NCI-H2171 (cell line): ENCODE measurements at places on chromosomes 13 and 19.

DNA sequence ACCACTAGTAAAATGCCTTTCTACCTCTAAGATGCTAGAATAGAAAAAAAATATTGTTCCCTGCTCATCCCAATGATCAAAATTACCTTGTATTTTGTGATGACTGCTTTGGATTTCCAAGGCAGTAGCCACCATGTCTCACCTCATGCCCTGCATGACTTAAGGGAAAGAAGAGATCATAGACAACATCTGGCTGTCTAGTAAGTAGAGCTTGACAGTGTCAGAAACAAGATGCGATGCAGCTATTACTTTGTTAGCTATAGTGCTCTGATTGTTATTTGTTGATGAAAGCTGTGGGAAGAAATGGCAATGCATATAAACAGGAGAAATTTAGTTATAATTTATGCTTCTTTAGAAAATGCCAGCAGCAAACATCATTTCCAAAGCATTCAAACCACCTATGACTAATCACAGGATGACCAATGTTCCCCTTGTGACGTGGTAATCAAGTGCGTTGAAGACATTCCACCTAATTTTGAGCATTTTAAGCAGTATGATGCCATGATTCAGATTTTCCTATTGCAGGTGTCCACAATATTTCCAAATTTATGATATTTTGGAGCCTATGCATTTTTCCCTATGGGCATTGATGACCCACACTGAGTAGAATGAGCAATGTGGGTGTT is 308.3 kb downstream of the KCNRG start:
- DNase-seq, result no peak

GRCh38 chr19:46147791-46148288 is at the start of gene IGFL2:
IGFL2 (plus strand) TSS chr19:46148238; CDS start chr19:46148279, 41 bp downstream.
- DNase-seq, result no peak

GRCh38 chr13:79528759-79529191 is 47.8 kb downstream of the NDFIP2 start:
- DNase-seq, result no peak

GRCh38 chr19:34131100-34131499 is 41.2 kb upstream of the LSM14A start:
- DNase-seq, result no peak

- DNase-seq, result no peak
These were observed 71.6 kb downstream of the KL start for GRCh38 chr13:33087790-33088189.

DNA sequence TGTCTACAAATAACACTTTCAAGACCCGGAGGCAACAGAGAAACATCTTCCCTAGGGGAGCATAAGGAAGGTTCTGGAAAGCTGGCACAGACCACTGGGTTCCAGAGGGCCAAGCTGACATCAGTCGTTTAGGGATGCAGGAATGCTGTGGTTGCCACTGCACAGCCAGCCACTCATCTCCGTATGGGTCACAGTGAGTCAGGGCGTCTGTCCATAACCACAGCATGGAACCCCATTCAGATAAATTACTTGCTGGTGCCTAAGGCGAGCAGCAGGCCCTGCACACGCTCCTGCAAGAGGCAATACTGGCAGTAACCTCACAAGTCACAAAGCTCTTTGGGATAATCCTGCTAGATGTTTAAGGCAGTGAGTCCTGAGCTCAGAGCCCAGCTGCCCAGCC is 140.9 kb upstream of the UBL3 start:
- no peak for DNase-seq

DNA sequence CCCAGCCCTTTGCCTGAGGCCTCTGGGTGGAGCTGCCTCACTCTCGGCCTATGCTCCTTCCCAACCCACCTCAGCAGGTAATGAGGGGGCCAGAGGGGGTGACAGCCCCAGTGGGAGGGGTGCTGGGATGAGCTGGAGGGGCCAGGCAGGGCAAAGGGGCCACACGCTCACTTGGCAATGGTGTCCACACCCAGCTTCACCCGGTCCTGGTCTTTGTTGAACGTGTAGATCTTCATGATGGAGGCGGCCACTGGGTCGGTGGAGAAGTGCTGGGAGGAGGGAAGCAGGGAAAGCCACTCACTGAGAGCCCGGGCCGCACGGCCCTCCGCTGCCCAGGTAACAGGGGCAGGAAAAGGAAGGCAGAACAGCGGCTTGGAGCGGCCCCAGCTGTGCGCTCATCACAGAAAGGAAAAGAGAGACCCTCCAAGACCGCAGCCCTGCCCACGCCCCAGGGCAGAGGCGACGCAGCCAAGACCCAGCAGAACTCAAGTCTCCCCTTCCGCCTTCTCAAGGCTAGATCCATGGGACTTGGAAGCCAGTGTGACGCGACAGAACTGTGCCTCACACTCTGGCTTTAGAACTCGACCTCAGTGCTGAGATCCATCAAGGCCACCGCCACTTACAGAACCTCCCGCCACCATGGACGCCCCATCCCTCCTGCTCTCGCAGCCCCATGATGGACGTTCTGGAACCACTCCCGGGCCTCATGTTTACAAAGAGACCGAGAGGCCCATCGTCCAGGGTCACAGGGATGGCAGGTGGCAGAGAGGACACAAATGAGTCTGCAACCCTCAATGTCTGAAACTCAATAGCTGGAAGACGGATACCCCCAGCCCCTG is 9.2 kb downstream of the UBXN6 start:
- DNase-seq, result no peak
